ENCODE measurements at places on chromosomes 12 and 14.

GRCh38 chr12:110599334-110599733 lies 14.6 kb upstream of the TCTN1 start:
- H3K27me3 ChIP-seq = no peaks in the 10 kb centered on the region
- no peaks in the 10 kb centered on the region for H3K4me1 ChIP-seq
- H3K4me3 ChIP-seq = no peak overlapping the region
- H3K27ac ChIP-seq = no peak overlapping the region
- no peaks in the 10 kb centered on the region for H3K36me3 ChIP-seq
- DNase-seq = no peak

GRCh38 chr14:99121319-99121875 lies 150.6 kb downstream of the BCL11B start:
- peaks cover 43% of the 10 kb centered on the region for H3K27me3 ChIP-seq
- DNase-seq = no peak
- H3K4me1 ChIP-seq = peaks cover 5% of the 10 kb centered on the region
- no peaks in the 10 kb centered on the region for H3K36me3 ChIP-seq

DNA sequence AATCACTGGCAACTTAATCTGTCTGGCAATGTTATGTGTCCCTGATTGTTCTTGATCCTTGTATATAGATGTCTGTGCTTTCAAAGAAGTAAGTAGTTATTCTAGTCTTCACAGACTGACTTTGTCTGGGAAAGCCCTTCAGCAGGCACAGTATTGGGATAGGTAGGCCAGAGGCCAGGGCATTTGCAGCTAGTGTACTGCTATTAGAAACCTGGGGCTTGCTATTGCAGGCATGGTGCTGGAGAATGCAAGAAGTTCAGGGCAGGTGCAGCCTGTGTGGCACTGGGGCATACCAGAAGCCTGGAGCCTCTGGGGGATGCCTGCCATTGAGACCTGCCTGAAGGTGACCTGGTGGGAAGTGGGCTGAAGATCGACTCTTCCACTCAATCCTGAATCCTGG lies 96.3 kb downstream of the TMTC3 start:
- no peak overlapping the region for H3K4me3 ChIP-seq
- peaks cover 4% of the 10 kb centered on the region for H3K36me3 ChIP-seq
- H3K27me3 ChIP-seq = no peaks in the 10 kb centered on the region
- no peak overlapping the region for H3K27ac ChIP-seq
- no peak for DNase-seq
- H3K4me1 ChIP-seq = peaks cover 24% of the 10 kb centered on the region

DNA sequence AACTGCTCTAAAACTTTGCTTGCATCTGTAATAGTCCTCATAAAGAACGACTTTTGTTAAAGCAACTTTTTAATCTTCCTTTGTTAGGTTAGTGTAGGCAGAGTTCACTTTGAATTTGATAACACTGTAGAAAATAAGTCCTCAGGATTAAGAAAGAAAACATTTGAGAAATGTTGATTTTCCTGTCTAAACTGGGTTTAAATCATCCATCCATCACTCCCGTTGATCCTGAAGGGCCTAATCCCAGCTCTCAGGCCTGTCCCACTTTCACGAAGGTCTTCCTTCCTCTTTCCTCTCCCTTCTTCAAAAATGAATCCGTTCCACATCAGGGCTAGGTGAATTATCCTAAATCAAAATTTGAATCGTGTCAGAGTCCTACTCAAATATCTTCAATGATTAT lies 36.9 kb downstream of the SLC2A14 start:
- no peak overlapping the region for H3K4me3 ChIP-seq
- H3K27me3 ChIP-seq = no peaks in the 10 kb centered on the region
- H3K36me3 ChIP-seq = no peaks in the 10 kb centered on the region
- H3K4me1 ChIP-seq = no peaks in the 10 kb centered on the region
- H3K27ac ChIP-seq = no peak overlapping the region

GRCh38 chr12:24444634-24445033 lies 495.2 kb upstream of the SOX5 start:
- no peak overlapping the region for H3K4me3 ChIP-seq
- no peaks in the 10 kb centered on the region for H3K4me1 ChIP-seq
- no peak for DNase-seq
- no peak overlapping the region for H3K27ac ChIP-seq
- H3K27me3 ChIP-seq = no peaks in the 10 kb centered on the region

- no peaks in the 10 kb centered on the region for H3K4me1 ChIP-seq
- no peak overlapping the region for H3K27ac ChIP-seq
- DNase-seq = no peak
- H3K27me3 ChIP-seq = peaks cover 32% of the 10 kb centered on the region
Measured at GRCh38 chr12:3545121-3545796, 54.3 kb downstream of the PRMT8 start.

- H3K36me3 ChIP-seq = no peaks in the 10 kb centered on the region
- no peak for DNase-seq
- H3K4me3 ChIP-seq = no peak overlapping the region
Measured at GRCh38 chr14:97217111-97217885, 420.1 kb downstream of the VRK1 start.

DNA sequence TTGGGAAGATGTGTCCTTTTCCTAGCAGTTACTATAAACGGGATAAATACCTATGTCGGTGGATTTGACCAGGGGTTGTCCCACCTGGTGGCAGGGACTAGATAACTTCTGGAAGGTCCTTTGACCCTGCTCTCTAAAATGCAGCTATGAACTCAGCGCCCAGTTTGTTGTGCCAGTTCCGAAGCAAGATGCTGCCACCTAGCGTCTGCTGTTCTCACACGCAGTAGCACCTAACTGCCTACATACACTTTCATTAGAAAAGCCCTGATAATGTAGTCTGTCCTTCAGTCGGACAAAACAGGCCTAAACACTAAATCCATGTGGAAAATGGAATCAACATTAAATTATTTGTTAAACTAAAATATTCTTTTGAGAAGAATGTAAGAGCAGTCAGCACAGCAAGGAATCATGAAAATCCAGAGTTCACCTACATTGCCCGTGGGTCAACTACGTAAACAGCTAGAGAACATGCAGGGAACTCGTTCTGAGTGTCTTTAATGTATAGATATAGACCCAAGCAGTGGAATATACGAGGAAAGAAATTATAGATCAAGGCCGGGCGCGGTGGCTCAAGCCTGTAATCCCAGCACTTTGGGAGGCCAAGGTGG lies 51.1 kb upstream of the CRACR2A start:
- H3K36me3 ChIP-seq = peaks cover 5% of the 10 kb centered on the region
- no peak overlapping the region for H3K27ac ChIP-seq
- H3K4me1 ChIP-seq = no peaks in the 10 kb centered on the region
- no peak overlapping the region for H3K4me3 ChIP-seq
- H3K27me3 ChIP-seq = no peaks in the 10 kb centered on the region

GRCh38 chr14:68885226-68886108 lies 92.6 kb upstream of the ZFP36L1 start:
- no peak overlapping the region for H3K4me3 ChIP-seq
- peaks cover 69% of the 10 kb centered on the region for H3K4me1 ChIP-seq
- no peak for DNase-seq
- H3K27ac ChIP-seq = peak overlapping the region; percentile 82
- no peaks in the 10 kb centered on the region for H3K27me3 ChIP-seq
- peaks cover 74% of the 10 kb centered on the region for H3K36me3 ChIP-seq

- DNase-seq = no peak
- H3K4me3 ChIP-seq = no peak overlapping the region
- H3K27ac ChIP-seq = no peak overlapping the region
- peaks cover 6% of the 10 kb centered on the region for H3K27me3 ChIP-seq
Measured at GRCh38 chr14:99718811-99719192, 34.7 kb downstream of the CYP46A1 start.

DNA sequence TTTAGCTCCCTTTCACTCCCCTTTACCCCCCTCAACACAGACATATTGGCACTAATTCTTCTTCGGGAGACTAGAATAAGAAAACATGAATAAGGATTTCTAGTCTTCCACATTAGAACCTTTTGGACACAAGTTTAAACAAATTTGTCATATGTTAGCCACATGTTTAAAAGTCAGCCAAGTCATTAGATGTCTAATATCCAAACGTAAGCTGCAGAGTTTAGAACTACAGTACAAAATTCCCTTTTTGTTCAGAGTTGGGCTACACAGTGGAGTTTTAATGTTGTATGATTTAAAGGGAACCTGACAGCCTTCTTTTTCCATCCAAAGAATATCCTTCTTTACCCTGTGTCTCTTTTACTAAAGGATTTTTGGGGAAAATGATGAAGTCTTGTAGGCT lies 79.8 kb downstream of the PDE6H start:
- no peak overlapping the region for H3K4me3 ChIP-seq
- peaks cover 19% of the 10 kb centered on the region for H3K4me1 ChIP-seq
- no peak overlapping the region for H3K27ac ChIP-seq
- no peaks in the 10 kb centered on the region for H3K27me3 ChIP-seq
- no peaks in the 10 kb centered on the region for H3K36me3 ChIP-seq
- no peak for DNase-seq

- H3K27me3 ChIP-seq = no peaks in the 10 kb centered on the region
- no peaks in the 10 kb centered on the region for H3K36me3 ChIP-seq
- no peak for DNase-seq
- H3K27ac ChIP-seq = no peak overlapping the region
Measured at GRCh38 chr12:18810537-18811253, 72.8 kb downstream of the CAPZA3 start.

DNA sequence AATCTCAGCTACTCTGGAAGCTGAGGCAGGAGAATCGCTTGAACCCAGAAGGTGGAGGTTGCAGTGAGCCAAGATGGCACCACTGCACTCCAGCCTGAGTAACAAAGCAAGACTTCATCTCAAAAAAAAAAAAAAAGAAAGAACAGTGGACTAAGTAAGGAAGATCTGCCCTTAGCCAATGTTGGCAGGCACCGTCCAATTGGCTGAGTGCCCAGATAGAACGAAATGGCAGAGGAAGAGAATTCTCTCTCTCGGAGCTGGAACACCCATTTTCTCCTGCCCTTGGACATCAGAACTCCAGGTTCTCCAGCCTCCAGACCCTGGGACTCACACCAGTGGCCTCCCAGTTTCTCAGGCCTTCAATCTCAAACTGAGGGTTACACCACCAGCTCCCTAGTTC lies 49.9 kb downstream of the ESR2 start:
- H3K27ac ChIP-seq = no peak overlapping the region
- H3K4me3 ChIP-seq = no peak overlapping the region
- peaks cover 24% of the 10 kb centered on the region for H3K27me3 ChIP-seq
- H3K4me1 ChIP-seq = no peaks in the 10 kb centered on the region
- no peak for DNase-seq

All from chondrocyte (in vitro differentiated cells).